ENCODE measurements at places on chromosomes 11 and 22.
A peak's percentile ranks its signal among the peaks of the same experiment; 100 is the strongest.

- peak; percentile 30 for DNase-seq
Measured at GRCh38 chr22:25413620-25414019, 150.9 kb upstream of the GRK3 start.

DNA sequence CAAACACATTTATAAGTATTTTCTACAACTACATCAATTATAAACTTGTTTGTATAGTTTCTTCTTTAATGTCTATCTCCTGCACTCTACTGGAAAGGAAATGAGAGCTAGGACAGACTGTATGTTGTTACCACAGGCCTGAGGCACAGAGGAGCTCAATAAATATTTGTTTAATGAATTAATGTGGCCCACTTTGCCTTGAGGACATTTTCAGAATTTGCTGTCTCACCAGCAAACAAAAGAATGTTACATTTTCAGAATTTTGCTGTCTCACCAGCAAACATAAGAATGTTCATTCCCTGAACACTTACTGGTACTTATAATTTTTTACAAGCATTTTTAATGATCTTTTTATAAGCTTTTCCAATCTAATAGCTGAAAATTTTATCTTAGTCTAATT lies 41.9 kb upstream of the WNT7B start:
- DNase-seq, result no peak

- DNase-seq, result no peak
Measured at GRCh38 chr11:95055283-95055897, 6.2 kb downstream of the KDM4F start.

DNA sequence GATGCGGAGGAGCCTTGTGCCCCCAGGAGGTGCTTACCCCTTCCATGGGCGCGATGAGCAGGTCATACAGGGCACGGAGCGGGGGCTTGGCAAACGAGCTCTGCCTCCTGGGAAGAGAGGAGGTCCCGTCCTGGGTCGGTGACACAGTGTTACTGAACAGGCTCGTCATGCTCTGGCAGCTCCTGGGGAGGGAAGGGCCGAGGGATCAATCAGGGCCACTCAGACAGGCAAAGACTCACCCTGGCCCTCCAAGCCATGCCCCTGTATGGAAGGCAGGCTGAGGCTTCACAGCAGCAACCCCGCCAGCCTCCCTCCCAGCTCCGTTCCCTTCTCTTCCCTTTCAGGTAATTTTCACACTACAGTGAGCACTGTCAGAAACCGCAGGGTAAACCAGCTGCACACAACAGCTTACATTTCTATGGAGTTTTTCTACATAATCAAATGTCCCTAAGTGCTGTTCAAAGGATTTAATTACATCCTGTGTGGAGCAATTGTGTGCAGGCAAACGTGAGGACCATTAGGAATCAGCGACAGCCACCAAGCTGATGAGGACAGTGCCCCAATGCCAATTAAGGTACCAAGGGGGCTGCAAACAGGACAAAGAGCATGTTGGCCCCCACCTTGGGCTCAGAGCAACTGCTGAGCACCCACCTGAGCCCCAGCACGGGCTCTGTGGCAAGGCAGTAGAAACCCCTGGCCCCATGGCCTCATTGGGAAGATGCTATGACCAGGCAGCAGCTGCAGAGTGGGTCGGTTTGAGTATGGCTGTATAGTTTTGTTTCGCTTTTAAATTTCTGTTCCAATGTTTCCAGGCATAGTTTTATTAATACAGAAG lies 95.4 kb upstream of the PITPNB start:
- no peak for DNase-seq
